ENCODE measurements at places on chromosomes 6 and 20.

GRCh38 chr20:47789081-47789763 is 3.9 kb upstream of the SULF2 start:
- DNase-seq: no peak

DNA sequence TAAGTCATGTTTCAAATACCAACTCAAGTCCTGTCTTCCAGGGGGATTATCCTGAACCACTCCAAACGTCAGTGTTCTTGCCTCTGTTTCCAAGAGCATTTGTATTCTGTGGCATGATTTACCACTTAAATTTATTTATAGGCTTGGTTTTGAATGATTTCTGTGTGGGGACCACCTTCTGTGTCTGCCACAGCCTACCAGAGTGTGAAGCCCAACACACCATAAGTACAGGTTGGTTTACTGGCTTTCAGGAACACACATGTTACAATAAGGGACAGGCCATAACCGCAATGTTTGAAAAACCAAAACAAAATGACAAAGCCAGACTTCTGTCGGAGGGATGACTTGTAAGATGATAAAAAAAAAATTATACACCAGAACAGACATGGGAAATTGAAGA is 56.5 kb upstream of the MAP3K7 start:
- DNase-seq: no peak

DNA sequence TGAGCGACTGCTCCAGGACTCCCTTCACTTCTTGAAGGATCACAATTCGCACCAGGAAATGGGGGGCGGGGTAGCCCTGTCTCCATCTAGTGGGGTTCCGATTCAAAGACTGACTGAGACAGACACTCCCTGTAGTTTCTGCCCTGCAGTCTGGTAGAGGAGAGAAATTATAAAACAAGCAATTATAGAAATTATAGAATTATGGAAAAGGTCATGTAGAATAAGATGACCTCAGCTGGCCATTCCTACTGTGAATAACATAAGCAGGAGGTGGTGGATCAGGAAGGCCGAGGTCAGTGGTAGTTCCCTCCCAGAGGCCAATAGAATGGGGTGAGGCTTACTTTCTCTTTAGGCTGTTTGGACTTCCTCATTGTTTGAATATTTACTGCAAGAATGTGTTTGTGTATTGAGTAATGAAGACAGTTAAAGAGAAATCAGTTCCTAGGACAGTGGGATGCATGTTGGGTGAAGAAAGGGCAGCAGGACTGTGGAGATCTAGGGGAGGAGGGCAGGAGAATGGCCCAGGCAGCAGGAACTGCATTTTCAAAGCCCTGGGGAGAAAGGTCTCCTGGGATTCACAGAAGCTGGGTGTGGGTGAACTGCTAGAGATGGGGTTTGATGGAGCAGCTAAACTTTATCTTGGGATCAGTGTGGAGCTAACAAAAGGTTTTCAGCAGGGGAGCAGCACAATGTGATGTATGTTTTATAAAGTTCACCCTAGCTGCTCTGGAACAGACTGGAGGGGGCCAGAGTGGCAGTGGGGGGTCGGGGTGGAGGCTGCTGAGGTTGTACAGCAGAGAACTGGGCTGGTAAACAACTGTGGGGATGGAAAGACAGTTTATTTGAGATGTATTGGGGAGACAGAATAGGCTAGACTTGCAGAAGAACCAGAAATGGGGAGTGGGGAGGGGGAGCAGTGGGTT is 2.1 kb downstream of the ZNF341 start:
- peak; percentile 59 for DNase-seq

- no peak for DNase-seq
These were observed 42.7 kb upstream of the CLDN20 start for GRCh38 chr6:155221086-155221485.
